Diencephalon (tissue), 1 donor: ENCODE measurements at places on chromosomes 16 and 17. TPM values are rescaled to one million over a fixed set of nuclear protein-coding genes. Genes with fewer than 3 reads are reported as not detected.

NPW gene
- not detected for total RNA-seq

CDT1 gene
- total RNA-seq = 7.8 TPM

GFAP gene
- total RNA-seq = 1,198 TPM

SNAI3 gene
- not detected for total RNA-seq

CIITA gene
- total RNA-seq = 1.2 TPM

P2RX5 gene
- total RNA-seq = 13.4 TPM

NDUFAF8 gene
- 28.1 TPM for total RNA-seq

PYDC1 gene
- 0.92 TPM for total RNA-seq

CDH5 gene
- total RNA-seq = 9.9 TPM

SNX20 gene
- 0.46 TPM for total RNA-seq

CCL17 gene
- total RNA-seq = not detected

STXBP4 gene
- total RNA-seq = 15.9 TPM

ARL5C gene
- total RNA-seq = not detected
